ENCODE measurements at places on chromosomes 5 and 9. TPM values are rescaled to one million over a fixed set of nuclear protein-coding genes. Genes with fewer than 3 reads are reported as not detected.

DNA sequence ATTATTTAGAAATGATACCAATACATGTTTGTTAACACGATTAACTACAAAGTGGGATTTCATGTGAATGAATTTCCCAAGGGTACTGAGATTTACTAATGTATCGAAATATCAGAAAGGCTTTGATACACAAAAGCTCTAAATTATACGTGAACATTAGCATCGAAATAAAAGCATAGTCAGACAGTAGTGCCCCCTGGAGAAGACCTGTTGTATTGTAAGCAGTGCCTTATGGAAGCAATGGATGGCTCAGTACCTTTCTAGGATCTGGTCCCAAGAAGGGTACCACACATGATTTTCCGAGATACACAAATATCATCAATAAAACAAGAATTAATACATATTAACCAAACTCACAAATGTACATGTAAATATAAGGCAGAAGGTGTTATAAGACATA lies 153.8 kb downstream of the CDH12 start:
- peak; percentile 4 for DNase-seq

- peak; percentile 98 for DNase-seq
Measured at GRCh38 chr5:132257131-132258101, at the start of gene PDLIM4. Gene PDLIM4 (plus strand): TSS chr5:132257696. CDS start chr5:132257735, 39 bp downstream.

- no peak for DNase-seq
Measured at GRCh38 chr5:90440644-90441043, 31.1 kb upstream of the CETN3 start.

DNA sequence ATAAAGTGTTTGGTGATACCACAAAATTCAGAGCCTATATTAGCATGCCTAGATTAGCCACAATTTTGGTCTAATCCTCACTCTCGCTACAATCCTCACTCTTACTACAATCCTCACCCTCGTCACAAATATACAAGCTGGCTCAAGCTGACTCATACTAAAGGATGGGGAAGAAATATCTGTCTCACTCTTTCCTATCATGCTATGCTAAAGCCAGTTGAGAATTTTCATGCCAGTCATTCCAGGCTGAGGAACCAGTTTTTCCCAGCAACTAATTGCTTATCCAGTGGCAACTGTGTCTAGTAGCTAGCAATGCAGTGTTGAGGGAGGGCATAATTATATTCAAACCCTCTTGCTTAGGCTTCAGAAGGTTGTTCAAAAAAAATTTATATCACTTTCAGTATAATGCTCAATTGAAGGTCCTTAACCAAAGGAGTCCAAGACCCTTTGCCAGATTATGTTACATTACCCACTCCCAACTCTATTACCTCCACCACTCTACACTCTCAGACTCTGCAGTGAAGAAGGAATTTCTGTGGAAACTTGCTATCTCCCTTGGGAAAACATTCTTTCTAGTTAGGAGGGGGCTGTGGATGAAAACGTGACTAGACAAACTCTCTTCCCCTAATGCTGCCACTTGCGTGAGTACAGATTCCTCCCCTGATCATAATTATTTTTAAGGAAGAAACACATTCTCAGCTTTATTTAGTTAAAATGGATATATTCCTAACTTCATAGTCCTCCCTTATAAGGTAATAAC lies 810.3 kb upstream of the ACO1 start:
- no peak for DNase-seq

- DNase-seq = no peak
Measured at GRCh38 chr5:71836559-71837112, 117.6 kb downstream of the CARTPT start.

DNA sequence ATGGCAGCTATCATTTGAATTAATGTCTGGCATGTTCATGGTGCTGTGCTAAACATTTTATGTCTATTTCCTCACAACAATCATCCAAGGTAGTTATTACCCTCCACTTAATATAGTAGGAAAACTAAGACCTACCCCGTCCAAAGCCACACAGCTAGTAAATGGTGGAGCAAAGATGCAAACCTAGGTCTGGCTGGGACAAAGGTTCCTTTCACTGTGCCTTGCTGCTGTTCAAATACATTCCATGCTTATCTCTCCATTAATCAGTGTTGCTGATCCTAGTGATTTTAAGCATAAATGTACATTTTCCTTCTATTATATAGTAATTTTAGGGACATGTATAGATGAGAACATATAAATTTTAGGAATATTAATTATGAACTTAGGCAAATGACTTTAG lies 38.7 kb downstream of the CCDC125 start:
- DNase-seq = no peak

IL31RA gene
- not detected for total RNA-seq

ST8SIA4 gene
- total RNA-seq = 1.00 TPM

TNFSF8 gene
- total RNA-seq = not detected

IFNA21 gene
- not detected for total RNA-seq

SEMA5A gene
- total RNA-seq = 6.5 TPM
